ENCODE measurements at places on chromosomes 3 and 15.

DNA sequence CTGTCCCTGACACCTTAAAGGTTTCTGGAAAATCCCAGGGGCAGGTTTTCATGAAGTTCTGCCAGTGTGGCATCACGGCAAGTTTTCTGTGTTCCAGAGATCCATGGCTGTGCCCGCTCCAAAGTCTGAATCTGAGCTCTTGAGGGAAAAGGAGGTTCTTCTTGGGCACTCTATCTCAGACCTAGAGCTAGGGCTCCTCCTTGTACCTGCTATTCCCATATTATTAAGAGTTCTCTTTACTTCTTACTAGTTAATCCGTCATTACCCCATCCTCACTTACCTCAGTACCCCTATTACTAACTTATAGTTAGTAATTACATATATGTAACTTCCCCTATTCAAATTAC is 5.9 kb upstream of the TRA2B start:
- no peak for DNase-seq

GRCh38 chr3:103787164-103787871 is 1352.5 kb downstream of the ZPLD1 start:
- no peak for DNase-seq

DNA sequence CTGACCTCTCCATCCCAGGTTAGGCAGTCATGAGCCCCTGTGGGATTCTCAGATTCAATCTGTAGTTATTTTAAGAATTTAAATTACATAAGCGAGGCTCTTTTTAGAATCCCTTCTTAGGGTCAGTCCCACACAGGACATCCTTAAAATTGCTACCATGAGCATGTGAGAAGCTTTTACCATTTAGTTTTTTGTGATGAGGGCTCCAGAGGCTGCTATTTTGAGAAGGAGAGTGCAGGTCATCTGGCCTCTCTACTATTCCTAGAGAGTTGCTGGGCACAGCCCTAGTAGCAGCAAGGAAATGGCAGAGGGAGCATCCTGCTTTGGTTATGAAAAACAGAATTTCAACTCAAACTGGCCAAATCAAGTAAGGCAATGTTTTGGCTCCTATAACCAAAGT is 13.6 kb upstream of the CADPS start:
- no peak for DNase-seq

- no peak for DNase-seq
Measured at GRCh38 chr3:135871311-135871710, 94.2 kb upstream of the PPP2R3A start.

- no peak for DNase-seq
Measured at GRCh38 chr3:126873416-126873815, 109.5 kb upstream of the PLXNA1 start.

DNA sequence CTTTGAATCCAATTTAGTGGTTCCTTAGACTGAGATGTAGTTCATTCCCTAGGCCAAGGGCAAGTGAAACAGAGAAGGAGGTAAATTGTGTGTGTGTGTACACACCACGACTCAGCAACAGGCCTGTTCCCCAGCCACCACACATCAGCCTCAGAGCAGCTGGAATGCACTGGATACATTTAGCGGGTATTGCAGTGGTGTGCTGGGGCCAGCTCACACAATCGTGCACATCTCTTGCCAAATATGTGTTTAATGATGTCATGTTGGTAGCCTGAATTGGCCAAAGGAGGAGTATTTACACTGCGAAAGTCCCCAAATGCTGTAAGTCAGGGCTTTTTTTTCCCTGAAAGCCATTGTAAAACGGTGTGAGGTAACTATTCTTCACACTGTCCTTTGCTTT is 82.3 kb downstream of the RBPMS2 start:
- peak; percentile 70 for DNase-seq

DNA sequence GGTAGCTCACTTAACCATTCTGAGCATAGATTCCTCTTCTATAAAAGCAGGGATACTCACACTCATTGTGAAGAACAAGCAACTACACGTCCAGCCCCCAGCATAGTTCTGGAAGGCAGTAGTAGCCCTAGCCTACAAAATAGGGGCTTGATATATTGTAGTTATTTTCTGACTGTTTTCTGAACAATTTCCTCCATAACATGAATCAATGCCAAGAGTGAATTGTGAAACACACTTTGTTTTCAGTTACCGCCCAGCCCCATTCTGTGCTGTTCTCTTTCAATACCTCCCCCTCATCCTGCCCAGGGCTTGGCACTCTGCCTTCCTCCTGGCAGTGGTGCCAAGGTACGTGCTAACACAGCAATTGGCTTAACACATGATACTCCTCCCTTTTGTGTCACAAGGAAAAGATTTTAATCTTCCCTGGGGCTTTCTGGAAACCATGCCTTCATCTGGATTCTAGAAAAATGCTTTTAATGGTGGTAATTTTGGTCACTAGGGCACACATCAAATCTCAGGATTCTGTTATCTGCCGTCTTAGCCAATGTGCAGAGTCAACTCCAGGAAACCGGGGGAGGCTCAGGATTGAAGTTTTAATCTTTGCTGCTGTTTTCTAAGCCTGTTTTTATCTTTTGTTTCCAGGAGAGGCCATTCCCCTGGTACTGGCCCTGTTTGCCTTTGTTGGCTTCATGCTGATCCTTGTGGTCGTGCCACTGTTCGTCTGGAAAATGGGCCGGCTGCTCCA is 37.2 kb downstream of the IL20RB start:
- DNase-seq = peak; percentile 58

DNA sequence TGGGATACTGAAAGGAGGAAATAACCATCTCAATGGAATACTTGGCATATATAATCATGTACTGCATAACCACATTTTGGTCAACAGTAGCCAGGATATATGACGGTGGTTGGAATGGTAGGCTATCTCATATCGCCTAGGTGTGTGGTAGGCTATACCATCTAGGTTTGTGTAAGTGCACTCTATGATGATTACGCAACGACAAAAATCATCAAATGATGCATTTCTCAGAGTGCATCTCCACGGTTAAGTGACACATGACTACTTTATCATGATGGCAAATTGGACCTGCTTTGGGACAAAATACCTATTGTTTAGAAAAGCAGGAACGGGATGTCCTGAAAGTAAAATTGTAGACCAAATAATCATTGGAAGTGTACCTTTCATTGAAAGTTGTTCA is 2.8 kb downstream of the MYZAP start:
- DNase-seq = no peak

DNA sequence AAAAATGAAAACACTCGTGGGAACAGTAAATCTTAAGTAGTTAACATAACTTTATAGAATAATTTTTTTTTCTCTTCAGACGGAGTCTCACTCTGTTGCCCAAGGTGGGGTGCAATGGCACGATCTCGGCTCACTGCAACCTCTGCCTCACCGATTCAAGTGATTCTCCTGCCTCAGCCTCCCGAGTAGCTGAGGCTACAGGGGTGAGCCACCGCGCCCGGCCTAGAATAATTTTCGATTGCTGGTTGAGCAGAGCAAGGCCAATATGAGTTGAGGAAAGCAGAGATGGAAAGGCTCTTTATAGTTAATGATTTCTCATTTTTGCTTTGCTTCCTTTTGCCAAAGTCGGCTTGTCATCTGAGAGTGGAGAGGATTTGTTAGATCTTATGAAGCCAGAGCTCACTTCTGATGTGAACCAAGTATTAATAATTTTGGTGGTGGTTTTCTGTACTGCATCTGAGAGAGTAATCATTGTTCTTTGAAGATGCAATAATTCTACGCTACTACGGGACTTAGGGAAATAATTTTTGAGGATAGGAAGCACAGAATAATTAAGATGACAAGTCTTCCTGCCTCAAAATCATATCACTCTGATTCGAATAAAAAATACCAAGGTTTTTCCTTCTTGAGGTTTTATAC is 1.6 kb upstream of the GOLM2 start:
- no peak for DNase-seq

- no peak for DNase-seq
Measured at GRCh38 chr3:123547881-123548519, 36.9 kb downstream of the HACD2 start.

- peak; percentile 17 for DNase-seq
Measured at GRCh38 chr3:170007031-170007663, 30.6 kb upstream of the GPR160 start.

DNA sequence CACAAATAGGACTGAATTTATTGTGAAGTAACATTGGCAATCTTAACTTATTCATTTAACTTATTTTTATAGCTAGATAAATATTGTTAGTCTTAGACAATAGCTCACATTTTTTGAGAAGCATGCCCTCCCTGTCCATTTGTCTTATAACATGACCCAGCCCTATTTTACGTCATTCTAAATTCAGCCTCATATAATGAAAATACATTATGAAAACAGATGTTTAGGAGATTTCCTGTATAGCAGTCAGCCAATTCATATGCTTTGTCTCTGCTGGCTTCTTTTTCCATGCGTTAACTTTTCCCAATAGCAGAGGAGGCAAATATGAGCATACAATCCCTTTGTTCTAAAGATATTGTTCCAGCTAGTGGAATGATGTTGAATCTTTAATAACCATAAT is 29.3 kb downstream of the CD200 start:
- no peak for DNase-seq

GRCh38 chr3:130950641-130951040 is 56.8 kb downstream of the ATP2C1 start:
- no peak for DNase-seq

DNA sequence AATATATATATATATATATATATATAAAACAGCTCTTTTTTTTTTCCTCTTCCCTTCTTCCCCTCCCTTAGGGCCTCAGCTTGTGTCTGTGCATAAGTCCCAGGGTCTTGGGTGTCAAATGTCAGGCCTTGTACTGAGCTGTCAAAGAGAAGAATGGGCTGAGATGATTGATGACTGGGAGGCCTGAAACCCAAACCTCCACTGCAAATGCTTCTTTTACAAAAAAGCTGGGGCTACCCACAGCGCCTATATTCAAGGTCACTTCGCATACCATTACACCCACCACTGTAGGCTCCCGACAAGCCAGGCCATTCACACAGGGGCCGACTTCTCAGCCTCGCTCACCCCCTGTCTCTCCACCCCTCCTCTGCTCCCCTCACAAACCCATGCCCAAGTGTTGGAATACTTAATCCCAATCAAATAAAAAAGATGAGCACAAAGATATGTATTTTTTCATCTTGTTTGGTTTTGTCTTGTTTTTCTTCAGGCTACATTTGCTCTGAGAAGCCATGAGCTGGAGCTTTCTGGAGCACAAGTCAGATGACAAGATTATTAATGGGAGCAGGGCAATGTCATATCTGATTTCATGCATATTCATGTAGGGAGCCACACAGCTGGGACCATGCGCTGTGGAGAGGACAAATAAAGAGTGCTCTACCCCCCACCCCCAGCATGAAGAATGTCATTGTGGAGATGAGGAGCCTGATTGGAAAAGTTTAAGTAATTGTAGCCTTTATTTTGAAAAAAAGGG is 614.4 kb upstream of the NR2F2 start:
- no peak for DNase-seq

DNA sequence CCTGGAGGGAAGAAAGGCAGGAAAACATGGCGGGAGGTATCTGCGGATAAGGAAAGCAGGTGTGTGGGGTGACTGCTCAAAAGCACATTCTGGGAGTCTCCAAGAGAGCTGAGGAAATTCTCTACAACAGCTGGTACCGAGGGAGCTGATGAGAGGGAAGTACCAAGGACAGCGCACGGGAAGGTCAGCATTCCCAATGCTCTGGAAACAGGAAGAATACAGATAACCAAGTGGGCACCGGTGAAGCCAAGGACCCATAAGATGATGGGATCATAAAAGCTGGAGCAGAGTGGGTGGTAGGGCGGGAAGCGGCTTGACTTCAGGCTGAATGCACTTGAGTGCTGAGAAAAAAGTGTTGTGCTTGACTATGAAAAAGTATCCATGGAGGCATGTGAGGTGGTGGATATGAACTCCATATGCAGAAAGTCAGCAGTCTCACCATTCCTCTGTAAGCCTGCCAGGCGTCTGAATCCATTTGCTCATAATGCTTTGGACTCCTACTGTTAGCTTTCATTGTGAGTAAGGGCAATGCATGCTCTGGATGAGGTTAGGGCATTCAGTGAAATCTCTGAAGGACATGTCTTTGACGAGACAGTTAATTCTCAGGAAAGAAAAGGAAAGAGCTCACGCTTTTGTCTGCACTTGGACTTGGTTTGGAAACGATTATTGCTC is 215.5 kb downstream of the NR1D2 start:
- DNase-seq = no peak

GRCh38 chr3:183357564-183358079 is 70.8 kb downstream of the MCF2L2 start:
- no peak for DNase-seq

GRCh38 chr3:160454995-160455394 is 5.4 kb upstream of the TRIM59 start:
- DNase-seq = no peak

DNA sequence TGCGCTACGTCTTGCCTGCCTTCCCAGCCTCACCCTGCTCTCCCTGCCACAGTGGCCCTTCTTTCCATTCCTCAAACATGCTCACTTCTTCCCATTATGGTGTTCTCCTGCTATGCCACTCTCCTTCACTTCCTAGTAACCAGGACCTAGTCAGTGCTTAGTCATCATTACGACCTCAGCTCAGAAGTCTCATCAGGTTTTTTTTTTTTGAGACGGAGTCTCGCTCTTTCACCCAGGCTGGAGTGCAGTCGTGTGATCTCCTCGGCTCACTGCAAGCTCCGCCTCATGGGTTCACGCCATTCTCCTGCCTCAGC is 149.5 kb downstream of the GREM1 start:
- DNase-seq = no peak

DNA sequence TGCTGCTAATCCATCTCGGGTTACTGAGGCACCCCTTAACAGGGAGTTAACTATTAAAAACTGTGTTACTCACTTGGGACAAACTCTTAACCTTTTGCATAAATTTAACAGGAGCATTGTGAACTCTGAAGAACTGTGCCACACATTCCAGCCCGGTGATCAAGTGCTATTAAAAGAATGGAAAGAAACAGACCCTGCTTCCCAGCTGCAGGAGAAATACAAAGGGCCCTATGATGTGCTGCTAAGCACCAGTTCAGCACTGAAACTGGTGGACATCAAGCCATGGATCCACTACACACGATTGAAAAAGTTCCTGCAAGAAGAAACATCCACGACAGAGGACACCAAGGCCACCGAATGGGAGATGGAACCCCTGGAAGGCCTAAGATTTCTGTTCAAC is 114.7 kb upstream of the PLCL2 start:
- DNase-seq = no peak

- DNase-seq = no peak
Measured at GRCh38 chr15:101039461-101039860, 120.3 kb downstream of the LRRK1 start.

Measured in fibroblast of skin of left quadriceps (primary cell).